ENCODE measurements at places on chromosomes 1 and 21.

- DNase-seq: no peak
Measured at GRCh38 chr1:60924964-60925798, 157.2 kb upstream of the NFIA start.

GRCh38 chr1:55813618-55814017, 598.5 kb upstream of the USP24 start:
- peak; percentile 69 for DNase-seq

- no peak for DNase-seq
Measured at GRCh38 chr1:28322194-28322593, 6.6 kb upstream of the MED18 start.

GRCh38 chr1:92444351-92444750, 42.4 kb downstream of the GFI1 start:
- no peak for DNase-seq

DNA sequence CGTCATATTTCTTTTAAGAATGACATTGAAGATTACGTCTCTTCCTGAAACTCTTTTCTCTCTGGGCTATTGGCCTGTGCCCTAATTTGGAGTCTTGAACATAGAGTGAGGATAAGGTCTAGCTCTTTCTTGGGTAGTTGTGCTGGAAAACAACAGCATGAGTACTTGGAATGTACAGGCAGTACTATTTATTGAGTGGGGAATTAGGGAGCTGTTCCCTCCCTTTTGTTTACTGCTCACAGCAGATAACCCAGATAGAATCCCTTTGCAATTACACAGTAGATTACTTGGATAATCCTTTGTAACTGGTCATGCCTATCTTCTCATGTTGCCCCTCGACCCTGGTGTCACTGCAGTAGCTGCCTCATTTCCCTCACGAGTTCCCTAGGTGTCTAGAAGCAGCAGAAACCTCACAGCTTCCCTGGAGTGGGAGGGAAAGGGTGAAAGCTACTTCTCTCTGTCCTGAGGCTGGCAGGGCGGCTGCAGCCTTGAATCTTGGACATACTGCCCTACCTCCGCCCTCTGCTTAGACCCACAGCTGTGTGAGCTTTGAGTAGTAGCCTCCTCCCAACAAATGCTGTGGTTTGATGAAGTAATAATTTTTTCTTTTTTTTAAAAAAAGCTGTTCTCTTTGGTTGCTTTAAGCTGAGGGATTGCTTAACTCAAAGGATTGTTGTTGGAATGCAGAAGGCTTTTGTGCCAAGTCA, 70.6 kb downstream of the FGGY start:
- DNase-seq: peak; percentile 67

DNA sequence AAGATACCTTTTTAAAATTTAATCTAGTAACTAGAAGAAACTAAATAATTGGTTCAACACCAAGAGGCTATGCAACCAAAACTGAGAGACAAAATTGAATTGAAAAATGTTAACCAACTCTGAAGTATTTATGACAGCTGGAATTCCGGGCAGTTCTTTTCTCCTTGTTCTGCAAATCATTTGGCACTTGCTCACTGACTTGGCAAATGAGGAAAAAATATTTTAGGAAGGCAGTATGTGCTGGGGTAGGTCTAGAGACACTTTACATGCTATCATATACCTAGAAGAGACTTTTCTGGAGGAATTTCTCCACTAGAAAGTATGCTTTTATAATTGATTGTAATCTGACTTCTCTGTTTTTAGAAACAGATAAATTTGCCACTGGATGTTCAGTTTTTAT, 22.1 kb upstream of the SH3D21 start:
- no peak for DNase-seq

- no peak for DNase-seq
Measured at GRCh38 chr1:70947835-70948234, 99.8 kb downstream of the PTGER3 start.

GRCh38 chr1:32954168-32954567, 10.4 kb downstream of the RNF19B start:
- DNase-seq: no peak

GRCh38 chr21:42063571-42064521, 7.3 kb upstream of the UMODL1 start:
- DNase-seq: no peak

DNA sequence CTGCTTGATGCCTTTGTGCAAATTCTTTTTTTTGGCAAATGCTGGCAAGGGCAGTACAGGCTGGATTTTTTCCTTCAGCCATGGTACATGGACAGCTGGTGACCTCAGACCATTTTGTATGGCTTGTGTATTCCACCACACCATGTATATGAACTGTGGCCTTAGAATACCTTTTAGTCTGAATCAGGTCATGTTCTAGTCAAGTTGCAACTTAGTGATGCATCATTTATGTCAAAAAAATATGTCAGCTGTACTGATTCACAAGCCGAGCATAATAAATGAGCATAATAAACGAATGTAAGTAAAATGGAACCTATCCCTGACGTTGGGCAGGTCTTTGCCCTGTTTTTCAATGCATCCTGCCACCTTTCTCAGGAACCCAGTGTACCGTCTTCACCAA, 219.7 kb upstream of the RUNX1 start:
- no peak for DNase-seq

GRCh38 chr1:89721351-89721750, 88.4 kb downstream of the LRRC8C start:
- DNase-seq: peak; percentile 34

DNA sequence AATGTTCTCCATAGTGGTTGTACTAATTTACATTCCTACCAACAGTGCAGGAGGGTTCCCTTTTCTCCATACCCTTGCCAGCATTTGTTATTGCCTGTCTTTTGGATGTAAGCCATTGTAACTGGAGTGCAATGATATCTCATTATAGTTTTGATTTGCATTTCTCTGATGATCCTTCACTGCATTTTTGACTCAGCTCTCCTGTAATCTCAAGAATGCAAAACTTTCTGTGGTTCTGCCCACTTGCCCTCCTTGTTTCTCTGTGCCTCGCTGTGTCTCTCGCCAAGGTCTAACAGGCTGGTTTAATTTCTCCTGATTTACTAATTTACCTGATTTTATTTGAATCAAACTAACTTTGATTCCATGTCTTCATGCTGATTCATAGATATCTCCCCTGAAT, 407.9 kb downstream of the ZP4 start:
- DNase-seq: no peak

DNA sequence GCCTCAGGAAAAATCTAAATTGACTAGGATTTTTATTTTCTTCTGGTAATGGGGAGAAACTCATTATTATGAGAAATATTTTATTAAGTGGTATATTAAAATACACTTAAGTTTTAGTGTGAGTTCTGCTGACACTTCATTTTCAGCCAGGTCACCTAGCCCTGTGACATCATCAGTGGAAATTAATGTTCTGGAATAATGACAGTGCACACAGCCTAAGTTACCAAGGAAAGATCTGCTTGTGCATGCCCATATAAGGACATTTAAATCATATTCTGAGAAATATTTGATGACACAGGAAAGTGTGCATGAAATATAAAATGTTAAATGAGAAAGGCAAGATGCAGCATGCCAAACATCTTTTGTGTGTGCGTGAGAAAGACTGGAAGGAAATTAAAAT, 102.0 kb downstream of the KIF14 start:
- DNase-seq: no peak

- no peak for DNase-seq
Measured at GRCh38 chr1:67586596-67586995, 98.4 kb upstream of the GADD45A start.

GRCh38 chr1:12090326-12090725, 27.2 kb downstream of the TNFRSF8 start:
- DNase-seq: no peak

DNA sequence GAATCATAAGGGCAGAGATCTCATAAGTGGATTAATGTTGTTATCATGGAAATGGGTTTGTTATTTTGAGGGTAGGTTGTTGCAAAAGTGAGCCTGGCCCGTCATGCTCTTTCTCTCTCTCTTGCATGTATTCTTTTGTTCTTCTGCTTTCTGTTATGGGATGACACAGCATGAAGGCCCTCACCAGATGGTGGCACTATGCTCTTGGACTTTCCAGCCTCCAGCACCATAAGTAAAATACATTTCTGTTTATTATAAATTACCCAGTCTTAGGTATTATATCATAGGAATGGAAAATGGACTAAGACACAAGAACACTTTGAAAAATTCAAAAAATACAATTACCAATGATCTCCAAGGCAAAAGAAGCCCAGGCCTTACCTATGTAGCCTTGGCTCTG, 676.1 kb downstream of the PTPRU start:
- DNase-seq: no peak

- no peak for DNase-seq
Measured at GRCh38 chr1:6972399-6972798, 187.1 kb downstream of the CAMTA1 start.

DNA sequence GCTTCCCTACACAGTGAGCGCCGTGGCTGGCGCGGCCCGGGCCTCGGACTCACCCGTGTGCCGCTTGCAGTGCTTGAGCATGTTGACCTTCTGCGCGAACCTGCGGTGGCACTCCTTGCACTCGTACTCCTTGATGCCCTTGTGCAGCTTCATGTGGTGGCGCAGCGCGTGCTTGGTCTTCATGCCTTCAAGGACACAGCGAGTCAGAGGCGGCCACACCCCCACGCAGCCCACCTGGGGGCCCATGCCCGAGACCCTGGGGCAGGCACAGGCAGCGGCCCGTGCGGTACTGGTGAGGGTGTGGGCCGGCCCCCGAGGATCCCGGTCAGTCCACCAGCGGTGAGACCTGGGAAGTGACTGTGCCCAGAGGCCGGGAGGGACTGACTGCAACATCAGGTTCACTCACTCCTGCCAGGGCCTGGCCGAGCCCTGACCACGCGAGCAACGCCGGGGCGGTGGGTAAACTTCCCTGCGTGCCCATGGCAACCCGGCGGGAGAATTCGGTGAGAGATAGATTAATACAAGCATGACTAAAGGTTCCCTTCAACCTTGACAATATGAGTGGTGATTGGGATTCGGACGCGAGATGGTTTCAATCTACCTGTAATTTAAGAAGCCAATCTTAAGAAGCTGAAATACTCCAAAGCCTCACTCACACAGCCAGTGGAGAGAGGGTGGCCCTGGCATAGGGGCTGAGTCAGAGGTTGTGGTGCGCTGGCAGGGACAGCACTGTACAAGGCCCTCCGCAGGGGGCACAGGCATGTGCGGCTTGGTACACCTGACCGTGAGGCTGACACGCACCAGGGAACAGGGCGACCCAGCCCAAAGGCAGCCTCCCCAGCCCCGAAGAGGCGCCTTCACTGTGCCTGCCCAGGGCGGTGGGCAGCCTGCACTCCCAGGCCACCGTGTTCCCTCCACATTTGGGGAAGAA, 49.1 kb upstream of the RIPK4 start:
- peak; percentile 11 for DNase-seq

DNA sequence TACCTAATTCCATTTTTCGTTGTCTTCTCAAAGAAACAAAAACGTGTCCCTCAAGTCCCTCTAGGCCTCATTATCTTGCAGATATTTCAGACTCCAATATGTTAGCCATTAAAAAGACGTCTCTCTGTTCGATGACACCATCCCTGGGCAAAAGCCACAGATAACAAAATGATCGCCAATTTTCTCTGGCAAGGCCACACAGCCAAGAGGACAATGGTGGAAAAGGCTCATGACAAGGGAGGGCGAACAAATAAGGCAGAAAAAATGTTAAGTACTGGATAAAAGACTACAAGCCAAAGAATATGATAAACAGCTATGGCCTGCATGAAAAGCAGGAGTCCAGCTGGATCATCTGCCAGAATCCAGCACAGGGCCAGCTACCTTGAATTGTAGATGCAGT, 82.9 kb downstream of the TBX15 start:
- no peak for DNase-seq

- no peak for DNase-seq
Measured at GRCh38 chr1:204285436-204286305, 71.9 kb upstream of the GOLT1A start.

- peak; percentile 47 for DNase-seq
Measured at GRCh38 chr1:235199441-235199840, 38.4 kb upstream of the RBM34 start.

DNA sequence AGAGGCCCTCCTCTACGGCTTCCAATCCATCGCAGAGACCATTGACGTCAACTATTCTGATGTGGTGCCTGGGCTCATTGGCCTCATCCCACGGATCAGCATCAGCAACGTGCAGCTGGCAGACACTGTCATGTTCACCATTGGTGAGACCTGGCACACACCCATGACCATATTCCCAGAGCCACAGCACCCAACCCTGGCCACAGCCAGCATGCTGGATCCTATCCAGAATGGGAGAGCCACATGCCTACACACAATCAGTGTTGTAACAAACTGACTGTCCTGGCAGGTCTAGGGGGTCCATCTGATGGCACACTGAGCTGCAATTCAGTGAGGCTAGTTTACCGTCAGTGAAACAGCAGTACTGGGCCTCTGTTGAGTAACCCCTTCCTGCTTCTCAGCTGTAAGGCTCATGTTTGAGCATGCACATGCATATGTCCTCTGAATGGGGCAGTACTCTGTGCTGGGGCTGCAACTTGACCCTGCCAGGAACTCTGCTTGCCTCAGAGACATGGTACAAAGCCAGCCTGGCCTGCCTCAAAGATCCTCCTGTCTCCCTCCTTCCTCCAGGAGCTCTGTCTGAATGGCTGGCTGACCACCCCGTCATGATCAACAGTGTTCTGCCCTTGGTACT, 10.8 kb downstream of the IPO13 start:
- DNase-seq: no peak

DNA sequence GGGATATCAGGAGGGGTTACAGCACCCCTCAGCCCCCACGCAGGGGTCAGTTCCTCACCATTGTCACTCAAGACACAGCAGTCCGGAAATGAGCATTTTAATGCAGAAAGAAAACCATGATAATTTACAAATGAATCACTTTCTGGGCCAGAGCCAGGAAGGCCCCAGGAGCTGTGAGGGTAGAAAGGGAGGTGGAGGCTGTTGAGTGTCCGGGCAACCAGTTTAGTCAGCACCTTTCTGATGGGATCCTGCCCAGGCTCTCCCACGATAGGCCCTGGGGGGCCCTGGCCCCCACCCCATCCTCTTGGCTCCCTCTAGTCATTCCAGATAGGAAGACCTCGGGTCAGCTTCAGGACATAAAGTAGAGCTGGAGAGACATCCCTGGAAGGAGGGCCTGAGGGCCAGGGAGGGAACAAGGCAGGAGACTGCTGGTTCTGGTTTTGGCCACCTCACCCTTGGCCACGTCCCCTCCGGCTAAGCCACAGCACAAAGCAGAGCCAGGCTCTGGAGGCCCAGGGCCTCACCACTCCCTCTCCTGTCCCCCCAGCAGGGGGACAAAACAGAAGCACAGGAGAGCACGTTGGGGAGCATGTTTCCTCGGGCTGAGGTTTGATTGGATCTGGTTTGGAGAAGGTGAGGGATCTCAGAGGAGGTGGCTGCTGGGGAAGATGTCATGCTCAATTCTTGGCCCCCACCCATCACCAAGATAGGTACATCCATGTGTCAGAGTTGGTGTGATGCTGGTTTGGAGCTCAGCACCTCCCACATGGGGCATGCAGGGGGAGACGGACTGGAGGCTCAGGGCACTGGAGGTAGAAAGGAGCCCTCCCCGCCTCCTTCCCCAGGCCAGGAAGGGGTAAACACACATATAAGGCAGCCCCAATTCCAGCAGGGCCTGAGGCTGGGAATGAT, 20.6 kb downstream of the ETNK2 start:
- peak; percentile 71 for DNase-seq

DNA sequence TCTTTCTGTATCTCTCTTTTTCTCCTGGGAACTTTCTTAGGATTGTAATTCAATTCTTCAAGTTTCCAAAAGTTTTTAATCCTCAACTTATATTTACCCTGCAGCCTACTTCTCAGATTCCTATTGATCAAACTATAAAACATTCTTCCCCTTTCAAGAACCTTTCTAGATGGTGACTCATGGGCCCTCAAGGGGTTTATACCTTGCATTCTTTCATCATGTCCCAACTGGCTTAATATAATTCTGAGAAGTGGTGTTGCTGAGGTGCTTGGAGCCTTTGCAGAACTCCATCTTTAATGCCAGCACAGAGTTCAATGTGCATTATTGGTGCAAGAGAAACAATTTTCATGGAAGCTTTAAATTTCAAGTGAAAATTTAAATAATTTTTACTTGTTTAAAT, 273.4 kb downstream of the VAV3 start:
- DNase-seq: no peak
